ENCODE measurements at places on chromosomes 4 and X.

DNA sequence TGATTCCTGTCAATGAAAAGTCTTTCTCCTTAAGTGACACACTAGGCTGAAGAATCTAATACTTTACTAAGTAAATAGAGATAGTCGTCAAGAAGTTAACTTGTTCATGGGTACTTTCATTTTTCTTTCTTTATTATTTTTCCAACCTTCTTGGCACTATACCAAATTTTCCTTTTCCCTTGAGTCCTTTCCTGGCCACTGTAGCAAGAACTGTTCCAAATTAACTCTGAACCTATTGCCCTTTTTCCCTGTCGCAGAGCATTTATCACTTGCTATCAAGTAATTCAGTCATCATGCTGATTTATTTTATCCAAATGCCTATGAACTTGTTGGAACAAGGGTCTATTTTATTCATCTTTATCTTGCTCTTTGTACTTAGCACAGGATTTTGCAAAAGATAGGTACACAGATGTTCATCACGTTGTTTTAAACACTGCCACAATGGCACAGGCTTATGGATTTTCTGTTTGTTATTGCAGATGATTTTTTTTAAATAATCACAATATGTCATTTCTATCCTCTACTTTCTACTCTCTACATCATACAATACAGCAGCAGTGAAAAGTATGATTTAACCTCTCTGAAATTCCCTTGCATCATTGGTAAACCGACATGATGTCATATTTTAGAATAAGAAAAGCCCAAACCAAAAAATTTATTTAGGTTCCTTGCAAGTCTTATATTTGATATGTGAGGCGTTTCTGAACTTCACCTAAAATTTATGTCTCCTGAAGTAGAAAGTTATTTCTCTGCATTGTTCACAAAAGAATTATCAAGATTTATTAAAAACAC is 2352.3 kb downstream of the PCDH7 start:
- DNase-seq, result no peak

- DNase-seq, result peak; percentile 72
These were observed 4.7 kb downstream of the THAP9 start for GRCh38 chr4:82905205-82905604.

DNA sequence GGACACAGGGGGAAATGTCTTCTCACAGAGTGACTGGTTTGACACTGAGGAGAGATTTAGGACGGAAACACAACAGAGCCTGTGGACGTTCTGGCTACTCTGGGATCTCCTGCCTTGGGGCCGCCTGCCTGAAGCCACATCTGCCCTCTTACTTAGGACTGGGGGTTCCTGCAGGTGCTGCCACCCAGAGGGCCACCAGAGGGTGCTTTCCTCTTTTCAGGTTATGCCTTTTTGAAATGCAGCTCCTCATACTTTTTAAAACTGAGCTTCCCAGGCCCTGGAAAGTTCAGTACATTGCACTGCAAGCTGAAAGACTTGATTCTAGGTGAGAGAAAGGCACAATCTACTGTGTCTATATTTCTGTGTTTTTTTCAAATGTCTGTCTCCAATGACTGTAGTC is 92.2 kb upstream of the PGRMC2 start:
- DNase-seq, result no peak

- DNase-seq, result peak; percentile 49
These were observed 921 bp upstream of the SETD7 start for GRCh38 chr4:139556724-139557555.

DNA sequence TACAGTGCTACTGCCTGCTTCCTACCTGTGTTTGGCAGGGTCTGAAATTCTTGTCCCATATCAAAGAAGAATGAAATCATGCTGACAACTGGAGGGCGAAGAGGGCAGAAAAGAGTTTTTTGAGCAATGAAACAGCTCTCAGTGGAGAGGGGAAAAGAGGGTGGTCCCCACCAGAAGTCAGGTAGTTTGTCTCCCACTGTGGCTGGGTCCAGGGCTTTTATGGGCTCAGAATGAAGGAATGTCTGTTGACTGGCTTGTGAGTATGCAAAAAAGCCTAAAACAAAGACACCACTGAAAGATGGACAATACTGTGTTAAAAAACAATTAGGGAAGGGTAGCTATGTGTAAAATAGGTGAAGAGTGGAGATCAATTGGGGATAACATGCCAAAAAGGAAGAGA is 115.0 kb downstream of the ADAM29 start:
- no peak for DNase-seq

DNA sequence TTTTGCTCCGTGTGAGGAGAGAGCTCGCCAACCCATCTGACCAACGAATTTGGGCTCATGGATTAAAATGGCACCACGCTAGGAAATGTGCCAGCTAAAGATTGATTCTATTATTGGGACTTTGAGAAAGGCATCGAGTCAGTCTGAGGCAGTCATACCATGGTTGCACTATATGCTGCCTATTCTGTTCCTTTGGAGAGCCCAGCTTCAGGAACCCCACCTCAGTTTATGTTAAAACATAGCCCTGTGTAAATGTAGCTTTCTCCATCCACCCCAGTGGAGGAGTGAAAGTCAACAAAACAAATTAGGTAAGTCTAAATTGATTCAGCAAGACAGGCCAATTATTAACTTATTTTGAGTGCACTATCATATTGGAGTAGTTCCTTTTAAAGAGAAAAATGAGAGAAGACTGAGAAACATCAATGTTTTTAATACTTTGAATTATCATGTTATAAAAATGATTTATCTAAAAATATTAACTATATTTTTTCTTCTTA is 24.5 kb upstream of the ADH7 start:
- DNase-seq, result no peak

DNA sequence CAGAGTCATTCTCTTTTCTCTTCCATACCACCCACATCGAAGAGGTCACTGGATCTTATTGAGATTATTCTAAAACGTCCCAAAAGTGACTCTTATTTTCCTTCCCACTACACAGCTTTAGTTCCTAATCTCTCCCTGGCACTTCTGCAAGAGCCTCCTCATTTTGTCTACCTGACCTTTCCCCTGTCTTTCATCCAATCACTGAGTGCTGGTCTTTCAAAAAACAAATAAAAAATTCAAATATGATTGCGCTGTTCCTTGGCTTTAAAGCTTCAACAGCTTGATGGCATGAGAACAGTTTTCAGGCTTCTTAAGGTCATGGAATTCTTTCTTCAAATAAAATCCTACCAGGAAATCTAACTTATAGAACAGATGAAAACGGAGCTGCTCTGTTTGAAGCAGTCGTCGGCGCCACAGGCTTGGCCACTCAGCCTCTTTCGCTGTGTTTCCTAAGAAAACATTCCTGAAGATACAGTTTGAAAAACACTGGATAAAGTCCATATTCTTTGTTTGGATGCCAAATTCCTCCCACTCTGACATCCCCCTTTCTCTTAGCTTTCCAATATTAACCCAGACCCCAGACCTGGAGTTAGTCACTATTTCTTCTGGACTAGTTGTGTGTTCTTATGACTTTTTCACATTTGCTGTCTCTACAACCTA is 12.5 kb downstream of the SYTL5 start:
- no peak for DNase-seq

- no peak for DNase-seq
These were observed 231.5 kb downstream of the UNC5C start for GRCh38 chr4:95317085-95317793.

GRCh38 chr4:102620697-102621497 is 119.7 kb downstream of the NFKB1 start:
- peak; percentile 22 for DNase-seq

DNA sequence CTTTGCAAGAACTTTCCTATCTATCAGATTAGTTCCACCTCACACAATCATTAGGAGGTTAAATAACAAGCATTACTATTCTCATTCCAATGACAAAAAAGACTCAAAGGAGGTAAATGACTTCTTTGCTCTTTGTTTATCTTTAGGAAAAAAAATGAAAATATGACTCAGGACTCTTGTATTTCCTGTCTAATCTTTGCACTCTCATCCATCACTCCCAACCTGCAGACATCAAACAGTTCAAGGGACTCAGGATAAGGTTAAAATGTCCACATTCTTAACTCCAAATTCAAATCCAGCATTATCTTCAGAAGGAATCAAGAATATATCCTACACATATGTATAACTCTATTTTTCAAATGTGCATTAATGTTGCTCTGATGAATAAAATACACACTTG is 139.6 kb downstream of the UNC5C start:
- no peak for DNase-seq

DNA sequence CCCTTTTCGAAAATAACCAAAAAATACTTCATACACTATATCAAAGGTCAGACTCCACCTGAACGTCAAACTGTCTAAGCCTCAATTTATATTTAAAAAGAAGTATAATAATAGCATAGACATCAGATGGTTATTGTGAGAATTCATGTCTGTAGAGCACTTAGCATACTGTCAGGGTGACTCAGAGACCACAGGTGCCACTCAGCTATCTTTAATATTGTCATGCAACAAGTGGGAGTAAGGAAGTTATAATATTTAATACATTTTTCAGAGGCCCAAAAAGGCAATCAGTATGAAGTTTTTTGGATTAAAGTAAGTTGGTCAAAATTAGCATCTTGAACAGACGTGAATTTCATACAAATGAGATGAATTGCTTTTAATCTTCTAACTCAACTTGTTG is 93.3 kb downstream of the PHOX2B start:
- no peak for DNase-seq

DNA sequence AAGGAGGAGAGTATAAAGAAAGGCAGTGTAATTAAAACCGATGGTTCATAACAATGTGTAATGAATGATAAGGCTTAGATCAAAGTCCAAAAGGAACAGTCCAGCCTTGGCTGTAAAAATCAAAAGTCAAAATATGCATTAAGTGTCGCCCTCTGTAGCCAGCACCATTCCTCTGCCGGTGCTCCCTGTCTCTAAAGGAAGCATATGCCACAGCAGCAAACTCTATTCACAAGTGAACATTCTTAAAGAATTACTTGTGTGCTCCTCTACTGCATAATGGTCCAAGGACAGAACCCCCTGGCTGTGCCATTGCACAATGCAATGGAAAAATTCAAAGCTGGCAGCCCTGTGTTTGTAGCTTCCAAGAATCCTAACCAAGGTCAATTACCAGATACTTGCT is 16.3 kb upstream of the MBNL3 start:
- no peak for DNase-seq

DNA sequence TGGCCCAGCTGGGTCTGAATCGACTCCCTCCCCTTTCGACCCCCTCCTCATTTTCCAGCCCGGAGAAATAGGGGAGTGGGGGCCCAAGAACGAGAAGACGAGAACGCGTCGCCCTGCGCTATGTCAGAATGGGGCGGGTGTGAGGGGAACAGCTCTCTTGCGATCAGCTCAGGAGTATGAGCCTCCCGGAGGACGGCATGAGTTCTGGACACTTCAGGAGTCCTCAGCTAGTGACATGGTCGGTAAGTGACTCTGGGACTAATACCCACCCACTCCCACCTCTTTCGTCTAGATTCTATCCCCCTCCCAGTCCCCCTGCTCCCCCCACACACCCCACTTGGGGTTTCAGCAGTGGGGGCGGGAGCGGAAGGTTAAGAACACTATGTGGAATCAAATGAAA is 944 bp downstream of the KLF8 start:
- no peak for DNase-seq

GRCh38 chrX:40420899-40421729 is 159.7 kb upstream of the ATP6AP2 start:
- DNase-seq, result no peak

DNA sequence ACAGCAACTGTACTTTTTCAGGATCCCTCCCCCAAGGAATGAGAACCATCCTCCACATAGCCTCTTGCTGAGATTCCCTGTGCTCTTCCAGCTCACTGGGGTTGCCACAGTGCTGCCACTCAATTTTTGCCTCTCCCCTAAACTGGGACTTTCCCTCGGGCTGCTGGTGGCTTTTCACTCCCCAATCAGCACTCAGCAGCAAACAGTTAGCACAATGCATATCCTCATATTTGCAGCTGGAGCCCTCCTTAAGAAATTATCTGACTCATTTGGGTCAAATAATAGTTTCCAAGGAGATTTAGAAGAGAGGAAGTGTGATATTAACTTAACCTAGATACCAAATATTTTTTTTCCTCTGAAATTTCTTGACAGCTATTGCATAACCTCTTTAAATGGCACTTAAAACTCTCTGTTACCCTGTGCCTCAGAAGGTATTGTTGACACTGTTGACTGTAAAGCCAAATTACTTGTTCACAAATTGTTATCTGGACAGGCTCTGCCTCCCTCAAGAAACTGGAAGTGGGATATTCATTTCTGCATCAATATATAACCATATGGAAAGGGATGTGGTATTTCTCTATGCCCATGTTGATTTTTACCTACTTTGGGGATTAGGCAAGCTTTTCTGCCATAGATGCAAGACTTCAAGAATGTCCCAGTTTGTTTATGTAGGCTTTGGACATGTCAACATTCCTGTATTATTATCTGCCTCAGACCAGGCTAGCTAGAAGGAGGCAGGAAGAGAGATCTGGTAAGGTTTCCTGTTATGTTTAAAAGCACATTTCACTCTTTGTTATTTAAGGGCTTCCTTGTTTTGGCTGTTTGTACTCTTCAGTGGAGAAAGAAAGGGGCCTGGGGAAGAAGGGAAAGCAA is 58.0 kb downstream of the SEPTIN11 start:
- DNase-seq, result peak; percentile 87

GRCh38 chr4:156642161-156642560 is 329.4 kb downstream of the PDGFC start:
- no peak for DNase-seq

DNA sequence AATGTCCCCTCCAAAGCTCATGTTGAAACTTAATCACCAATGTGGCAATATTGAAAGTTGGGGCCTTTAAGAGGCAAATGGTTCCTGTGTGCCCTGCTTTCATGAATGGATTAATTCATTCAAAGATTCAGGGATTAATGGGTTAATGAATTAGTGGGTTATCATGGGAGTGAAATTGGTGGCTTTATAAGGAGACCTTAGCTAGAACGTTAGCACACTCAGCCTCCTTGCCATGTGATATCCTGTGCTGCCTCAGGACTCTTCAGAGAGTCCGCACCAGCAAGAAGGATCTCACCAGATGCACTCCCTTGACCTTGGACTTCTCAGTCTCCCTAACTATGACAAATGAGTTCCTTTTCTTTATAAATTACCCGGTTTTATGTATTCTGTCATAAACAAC is 2.6 kb upstream of the WDR19 start:
- no peak for DNase-seq

- peak; percentile 1 for DNase-seq
These were observed 49.5 kb downstream of the STX18 start for GRCh38 chr4:4492161-4492847.
